ENCODE measurements at places on chromosomes 12 and 14.

GRCh38 chr14:30949651-30950050 is 75.3 kb downstream of the COCH start:
- no peak for DNase-seq

DNA sequence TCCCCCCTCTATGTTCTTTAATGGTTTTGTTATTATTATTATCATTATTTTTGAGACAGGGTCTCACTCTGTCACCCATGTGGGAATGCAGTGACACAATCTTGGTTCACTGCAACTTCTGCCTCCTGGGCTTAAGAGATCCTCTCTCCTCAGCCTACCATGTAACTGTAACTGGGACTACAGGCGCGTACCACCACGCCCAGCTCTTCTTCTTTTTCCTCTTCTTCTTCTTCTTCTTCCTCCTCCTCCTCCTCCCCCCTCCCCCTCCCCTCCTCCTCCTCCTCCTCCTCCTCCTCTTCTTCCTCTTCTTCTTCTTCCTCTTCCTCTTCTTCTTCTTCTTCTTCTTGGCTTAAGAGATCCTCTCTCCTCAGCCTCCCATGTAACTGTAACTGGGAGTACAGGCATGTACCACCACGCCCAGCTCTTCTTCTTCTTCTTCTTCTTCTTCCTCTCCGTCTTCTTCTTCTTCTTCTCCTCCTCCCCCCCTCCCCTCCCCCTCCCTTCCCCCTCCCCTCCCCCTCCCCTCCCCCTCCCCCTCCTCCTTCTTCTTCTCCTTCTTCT is 5.4 kb upstream of the KRT7 start:
- no peak for DNase-seq

DNA sequence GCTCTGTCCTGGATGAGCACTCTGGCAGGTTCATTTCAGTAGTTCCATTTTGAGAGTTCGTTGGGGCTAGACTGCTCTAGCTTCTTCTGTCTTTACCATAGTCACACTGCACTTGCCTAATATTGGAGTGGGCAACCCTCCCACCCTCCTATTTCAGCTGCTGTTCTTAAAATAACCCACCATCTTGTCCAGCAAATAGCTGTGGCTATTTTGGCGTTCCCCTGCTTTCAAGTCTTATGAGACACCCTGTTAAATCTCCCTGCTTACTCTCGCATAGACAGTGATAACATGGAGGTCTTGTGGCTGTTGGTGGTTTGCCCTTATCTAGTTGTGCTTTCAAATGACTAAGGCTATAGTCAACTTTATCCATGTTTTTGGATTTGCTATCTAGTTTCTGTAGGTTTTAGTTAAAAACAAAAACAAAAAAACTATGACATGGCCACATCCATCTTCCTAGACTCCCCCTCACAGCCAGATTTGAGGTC is 65.5 kb downstream of the LRP6 start:
- no peak for DNase-seq

- DNase-seq, result no peak
Observed at GRCh38 chr12:5465384-5465783, 33.5 kb downstream of the NTF3 start.

DNA sequence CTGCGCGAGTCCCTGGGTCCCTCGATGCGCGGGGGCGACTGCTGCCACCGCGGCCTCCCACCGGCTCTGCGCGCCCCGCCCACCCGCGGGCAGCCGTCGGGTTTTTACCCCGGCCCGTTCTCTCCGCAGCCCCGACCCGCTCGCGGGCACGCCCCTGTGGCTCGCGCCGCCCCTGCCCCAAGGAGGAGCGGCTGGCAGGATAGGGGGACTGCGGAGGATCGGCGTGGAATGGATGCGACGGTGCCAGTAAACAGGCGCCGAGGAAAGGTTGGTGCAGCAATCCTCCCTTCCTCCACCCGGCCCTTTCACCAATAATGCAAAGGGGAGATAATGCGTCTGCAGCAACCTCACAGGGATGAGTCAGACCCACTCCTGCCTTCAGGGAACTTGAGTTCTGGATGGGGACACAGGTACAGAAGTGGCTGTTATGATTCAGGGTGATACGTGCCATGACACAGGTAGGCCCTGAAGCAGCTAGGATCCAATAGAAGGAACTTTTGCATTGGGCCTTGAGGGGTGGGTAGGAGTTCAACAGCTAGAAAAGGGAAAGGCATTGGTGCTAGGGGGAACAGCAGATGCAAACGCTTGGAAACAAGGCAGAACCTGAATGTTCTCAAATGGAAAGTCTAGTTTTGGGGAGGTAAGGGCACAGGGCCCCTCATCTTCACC is 554 bp upstream of the DEGS2 start:
- DNase-seq, result no peak

- DNase-seq, result no peak
Observed at GRCh38 chr14:46653031-46653755, 1.6 kb upstream of the RPL10L start.

DNA sequence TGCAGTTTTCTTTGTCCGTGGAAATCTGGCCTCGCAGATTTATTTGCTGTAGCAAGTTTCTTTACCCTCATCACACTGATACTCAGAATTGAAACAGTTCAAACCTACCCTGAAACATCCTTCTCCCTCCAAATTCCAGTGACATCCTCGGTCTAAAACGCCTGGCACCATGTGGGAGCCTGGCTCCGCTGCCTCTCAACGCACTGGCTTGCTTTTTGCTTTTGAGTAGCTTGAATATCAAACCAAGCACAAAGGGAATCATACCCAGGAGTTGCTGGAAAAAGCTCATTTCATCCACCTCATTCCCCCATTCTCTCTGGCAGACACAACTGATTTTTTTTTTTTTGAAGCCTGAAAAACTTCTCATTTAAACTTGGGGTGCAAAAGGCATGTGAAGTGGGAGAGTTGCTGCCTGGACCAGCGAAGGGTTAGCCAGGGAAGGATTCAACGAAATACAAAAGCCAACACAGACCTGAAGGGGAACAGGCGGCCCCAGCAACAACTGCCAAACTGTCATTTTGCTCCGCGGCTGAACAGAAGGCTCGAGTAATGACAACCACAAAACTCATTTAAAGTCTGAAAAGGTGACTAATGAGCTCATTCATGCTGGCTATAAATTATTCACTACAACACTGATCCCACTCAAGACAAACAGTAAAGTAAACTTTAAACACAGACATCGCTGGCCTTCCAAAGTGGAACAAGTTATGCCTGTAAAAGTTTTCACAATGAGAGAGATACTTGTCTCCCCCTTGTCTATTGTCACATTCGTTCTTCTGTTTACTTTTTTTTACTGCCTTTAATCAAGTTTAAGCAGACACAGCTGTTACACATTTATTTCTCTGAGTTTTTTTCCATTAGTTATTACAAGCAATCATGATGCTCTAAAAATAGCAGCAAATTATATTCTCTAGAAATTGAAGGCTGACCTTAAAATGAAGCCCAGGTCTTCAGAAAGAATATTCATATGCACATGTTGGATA is 12.5 kb upstream of the FOXN3 start:
- DNase-seq, result no peak

- peak; percentile 86 for DNase-seq
Observed at GRCh38 chr12:54191550-54192022, 2.8 kb upstream of the SMUG1 start.

DNA sequence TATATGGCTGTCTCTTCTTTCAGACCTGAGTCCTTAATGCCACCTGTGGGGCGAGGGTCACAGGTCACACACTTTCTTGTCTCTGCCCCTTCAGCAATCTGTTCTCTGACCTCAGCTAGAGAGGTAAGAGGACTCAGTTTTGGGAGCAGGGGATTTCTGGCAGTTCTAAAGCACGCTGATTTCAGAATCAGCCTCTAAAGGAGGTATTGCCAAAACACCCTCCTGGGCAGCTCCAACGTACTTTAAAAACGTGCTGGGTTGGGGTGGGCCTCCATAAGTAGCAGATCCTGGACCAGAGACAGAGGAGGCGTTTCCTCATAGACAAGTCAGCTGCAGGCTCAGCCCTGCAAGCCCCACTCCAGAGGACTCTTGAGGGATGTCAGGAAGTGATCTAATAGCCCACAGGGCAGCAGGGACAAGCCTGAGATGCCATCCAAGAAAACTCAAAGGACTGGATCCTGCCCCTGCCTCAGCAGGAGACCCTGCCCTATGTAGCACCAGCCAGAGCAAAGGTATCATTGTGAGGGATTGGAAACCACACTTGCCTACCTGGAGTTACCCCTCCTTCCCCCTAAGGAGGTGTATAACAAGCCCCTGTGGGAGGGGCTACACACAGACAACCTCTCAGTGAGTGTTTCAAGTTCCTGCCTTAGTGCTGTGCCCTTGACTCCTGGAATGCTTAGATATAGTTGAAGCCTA is 8.5 kb downstream of the CTDSP2 start:
- no peak for DNase-seq

DNA sequence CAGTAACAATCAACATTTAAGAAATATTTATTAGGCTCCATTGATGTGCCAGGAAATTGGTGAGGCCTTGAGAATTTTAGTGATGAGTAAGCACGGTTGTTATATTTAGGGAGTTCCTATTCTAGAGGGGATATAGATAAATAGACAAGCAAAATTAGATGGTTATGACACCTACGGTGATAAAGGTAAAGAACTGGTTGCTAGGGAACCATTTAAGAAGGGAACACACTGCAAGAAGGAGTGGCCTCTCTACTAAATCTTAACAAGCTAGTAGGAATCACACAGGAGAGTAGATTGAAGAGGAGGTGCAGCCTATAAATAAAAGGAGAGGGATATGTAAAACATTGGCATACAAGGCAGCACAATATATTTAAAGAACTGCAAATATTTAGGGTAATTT is 155.2 kb downstream of the LRIG3 start:
- no peak for DNase-seq

DNA sequence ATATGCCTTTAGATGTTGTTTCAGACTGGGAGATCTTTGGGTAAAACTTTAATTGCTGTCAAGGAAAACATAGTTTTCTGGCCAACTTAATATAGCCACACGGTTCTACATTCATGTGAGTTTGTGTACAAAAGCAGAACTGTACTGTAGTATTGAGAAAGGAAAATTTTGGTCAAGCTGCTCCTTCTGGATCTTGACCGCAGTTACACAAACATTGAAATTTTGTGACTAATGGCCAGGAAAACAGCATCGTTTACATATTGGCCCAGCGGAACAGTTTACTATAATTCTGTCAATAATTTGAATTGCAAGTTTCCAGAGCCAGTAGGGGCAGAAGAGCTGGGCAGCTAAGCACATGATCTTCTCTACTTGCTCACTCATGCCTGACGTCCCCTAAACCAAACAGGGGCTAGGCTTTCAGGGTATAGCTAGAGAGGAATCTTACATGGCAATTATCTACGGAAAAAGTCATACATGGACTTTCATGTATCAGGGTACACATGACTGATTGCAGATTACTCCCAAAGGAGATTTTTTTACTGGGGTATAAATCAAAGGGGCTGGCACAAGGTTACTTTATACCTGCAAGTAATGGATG is 11.4 kb upstream of the ART4 start:
- DNase-seq, result no peak
